LHCN-M2 (cell line): ENCODE measurements at places on chromosomes 2 and 18. TPM values are rescaled to one million over a fixed set of nuclear protein-coding genes. Genes with fewer than 3 reads are reported as not detected.

DNA sequence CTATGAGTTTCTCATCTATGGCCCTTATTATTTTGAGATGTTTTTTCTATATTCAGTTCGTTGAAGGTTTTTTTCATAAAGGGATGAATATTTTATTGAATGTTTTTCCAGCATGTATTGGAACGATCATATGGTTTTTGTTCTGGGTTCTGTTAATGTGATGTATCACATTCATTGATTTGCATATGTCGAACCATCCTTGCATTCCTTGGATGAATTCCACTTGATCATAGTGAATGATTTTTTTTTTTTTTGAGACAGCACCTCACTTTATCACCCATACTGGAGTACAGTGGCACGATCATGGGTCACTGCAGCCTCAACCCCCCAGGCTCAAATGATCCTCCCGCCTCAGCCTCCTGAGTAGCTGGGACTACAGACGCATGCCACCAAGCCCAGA is 5.5 kb upstream of the NEMP2 start:
- DNase-seq = peak; percentile 34

DNA sequence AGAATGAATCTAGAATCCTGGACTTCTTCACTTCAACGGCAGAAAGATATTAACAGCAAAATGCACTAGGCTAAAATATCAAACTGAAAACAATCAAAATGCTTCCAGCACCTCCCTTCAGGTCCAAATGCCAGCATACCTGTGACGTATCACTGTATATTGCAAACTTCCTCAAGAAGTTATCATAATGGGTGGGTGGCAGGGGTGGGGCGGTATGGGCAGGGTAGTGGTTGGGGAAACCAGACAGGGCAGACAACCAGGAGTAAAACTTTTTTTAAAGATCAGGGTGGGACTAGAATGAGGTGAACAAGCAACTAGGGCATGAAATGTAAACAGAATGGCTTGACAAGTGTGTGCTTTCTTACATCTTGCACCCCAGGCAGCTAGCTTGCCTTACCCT is 140.9 kb downstream of the SATB2 start:
- no peak for DNase-seq

Gene EPHA4
- 6.6 and 17.4 TPM in 2 replicates for total RNA-seq

Gene RGPD4
- total RNA-seq = not detected in 2 replicates

Gene NTSR2
- total RNA-seq = not detected in 2 replicates
